ENCODE measurements at places on chromosomes 16 and 17. TPM values are rescaled to one million over a fixed set of nuclear protein-coding genes. Genes with fewer than 3 reads are reported as not detected.

KREMEN2 gene
- 1.7 TPM for total RNA-seq

CHST4 gene
- total RNA-seq = 0.08 TPM

TAC4 gene
- total RNA-seq = not detected

C16orf96 gene
- not detected for total RNA-seq

RNF43 gene
- 0.36 TPM for total RNA-seq

MIEN1 gene
- 90.3 TPM for total RNA-seq

ADAD2 gene
- total RNA-seq = not detected

TEKT1 gene
- not detected for total RNA-seq

UBE2O gene
- total RNA-seq = 33.3 TPM
